Activated CD4-positive, alpha-beta T cell treated with anti-CD3 and anti-CD28 coated beads, Interleukin-2, Interleukin-6, amounts not matched to agents 100 ng/mL and 50 ng/mL, durations not matched to agents 16 hours and 8 hours (primary cell): ENCODE measurements at places on chromosomes 12 and 14.
A peak's percentile ranks its signal among the peaks of the same experiment; 100 is the strongest.

- no peak for DNase-seq
These were observed 4.0 kb downstream of the NANOG start for GRCh38 chr12:7793211-7793610.

GRCh38 chr14:66831173-66831572 lies 323.2 kb downstream of the GPHN start:
- no peak for DNase-seq

DNA sequence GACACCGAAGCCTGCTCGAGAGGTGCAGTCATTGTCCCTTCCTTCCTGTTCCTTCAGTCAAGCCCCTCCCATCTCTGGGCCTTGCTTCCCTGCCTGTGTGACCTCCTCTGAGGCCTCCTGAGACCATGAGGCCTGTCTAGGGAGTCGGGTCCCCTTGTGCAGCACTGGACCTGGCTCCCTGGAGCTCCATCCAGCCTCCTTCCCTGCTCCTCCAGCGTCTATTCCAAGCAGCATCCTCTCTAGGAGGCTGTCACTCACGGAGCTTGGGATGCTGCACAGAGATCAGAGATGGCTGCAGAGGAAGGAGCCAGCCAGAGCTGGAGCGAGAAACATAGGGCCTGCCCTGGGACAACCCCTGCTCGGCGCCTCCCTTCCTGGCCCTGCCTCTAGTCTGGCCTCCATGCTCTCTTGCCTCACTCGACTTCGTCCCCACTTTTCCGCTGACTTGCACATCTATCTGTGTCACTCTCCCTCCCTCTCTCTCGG lies 142.7 kb downstream of the BCL11B start:
- no peak for DNase-seq

DNA sequence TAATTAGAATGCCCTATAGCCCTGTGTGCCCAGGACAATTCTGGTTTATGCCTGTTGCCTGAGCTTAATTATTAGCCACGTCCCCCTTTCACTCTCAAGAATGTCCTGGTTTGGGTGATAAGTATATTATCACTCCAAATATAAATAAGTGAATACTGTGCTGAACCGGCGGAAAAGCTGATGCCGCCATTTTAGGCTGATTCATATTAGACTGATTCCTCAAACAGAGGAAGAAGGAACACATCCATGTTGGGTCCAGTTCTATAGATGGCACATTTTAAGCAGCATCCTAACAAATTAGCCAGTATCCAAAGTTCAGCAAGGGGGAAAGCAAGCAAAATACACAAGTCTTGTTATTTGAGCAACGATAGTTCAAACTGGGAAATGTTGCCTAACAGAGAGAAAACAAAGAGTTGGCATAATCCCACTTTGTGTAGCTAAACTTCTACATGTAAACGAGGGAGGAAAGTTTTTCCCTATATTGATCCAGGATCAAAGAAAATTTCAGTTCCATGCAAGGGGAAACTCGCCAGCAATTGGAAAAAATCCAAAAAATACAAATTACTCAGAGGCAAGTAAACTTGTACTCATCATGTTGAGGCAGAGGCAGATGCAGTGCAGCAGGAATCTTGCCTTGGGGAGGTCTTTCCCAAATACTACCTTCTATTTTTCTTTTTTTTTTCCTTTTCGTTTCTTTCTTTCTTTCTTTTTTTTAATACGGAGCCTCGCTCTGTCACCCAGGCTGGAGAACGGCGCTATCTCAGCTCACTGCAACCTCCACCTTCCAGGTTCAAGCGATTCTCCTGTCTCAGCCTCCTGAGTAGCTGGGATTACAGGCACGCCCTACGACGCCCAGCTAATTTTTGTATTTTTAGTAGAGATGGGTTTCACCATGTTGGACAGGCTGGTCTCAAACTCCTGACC lies 96.2 kb downstream of the ITPR2 start:
- DNase-seq: no peak

- DNase-seq: no peak
These were observed 22.1 kb upstream of the CEP83 start for GRCh38 chr12:94481734-94482133.

DNA sequence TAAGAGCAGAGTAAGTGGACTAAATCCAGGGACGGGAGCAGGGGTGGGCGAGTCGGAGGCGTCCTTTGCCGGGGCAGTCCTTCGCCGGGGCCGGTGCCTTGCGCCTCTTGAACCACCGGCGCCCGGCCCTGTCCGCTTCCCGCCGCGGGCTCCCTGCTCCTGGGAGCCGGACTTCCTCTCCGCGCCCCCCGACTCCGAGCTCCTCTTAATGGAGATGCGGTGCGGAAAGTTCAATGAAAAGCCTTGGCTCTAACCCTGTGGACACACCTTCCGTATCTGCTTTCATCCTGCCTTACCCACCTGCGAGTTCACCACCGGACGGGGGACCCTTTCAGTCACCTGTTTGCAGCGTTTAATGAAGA lies 412 bp downstream of the FGFR1OP2 start:
- DNase-seq: peak; percentile 21

DNA sequence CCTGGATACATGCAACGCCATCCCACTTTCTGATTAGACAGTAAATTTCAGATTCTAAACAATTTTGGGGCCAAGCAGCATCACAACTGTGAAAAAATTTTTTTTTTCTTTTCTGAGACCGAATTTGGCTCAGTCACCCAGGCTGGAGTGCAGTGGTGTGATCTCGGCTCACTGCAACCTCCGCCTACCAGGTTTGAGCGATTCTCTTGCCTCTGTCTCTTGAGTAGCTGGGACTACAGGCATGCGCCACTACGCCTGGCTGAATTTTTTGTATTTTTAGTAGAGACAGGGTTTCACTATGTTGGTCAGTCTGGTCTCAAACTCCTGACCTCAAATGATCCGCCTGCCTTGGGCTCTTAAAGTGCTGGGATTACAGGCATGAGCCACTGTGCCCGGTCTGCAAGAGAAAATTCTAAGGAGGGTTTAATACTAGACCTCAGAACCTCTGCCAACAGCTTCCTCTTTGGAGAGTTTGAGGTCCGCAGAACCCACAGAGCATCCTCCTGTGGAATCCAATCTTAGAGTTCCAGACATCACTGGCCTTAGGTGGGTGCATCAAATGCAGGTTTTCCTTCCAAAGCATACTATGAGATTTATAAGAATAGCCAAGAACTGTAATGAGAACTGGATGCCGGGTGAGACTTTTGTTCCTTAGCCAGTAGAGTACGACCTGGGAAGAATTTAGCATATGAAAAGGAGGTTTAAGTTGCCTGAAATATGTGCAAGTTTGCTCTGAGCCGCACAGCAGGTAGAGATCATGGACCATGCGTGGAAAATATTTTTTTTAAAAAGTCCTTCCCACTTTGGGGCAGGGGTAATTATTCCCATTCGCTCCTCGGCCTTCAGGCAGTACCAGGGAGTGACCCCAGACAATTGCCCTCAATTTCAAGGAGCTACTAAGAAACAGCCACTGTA lies 7.8 kb upstream of the PHC1 start:
- DNase-seq: no peak

DNA sequence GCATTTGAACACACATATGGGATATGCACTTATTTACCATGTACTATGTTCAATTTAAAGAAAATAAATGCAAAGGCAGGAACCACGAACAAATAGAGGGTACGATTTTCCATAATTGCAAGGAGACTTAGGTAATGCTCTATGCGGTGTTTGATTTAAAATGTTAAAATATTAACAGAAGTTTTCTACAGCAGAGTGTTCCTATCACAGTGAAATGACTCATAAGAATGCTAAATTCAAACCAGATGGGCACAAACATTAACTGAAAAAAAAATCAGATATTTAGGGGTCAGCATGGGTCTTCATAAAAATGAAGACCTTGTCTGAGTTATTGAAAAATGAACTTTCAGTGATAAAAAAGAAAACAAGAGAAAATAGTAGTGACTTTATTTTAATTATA lies 65.4 kb downstream of the LLPH start:
- no peak for DNase-seq

GRCh38 chr12:24709216-24709615 lies 239.7 kb downstream of the BCAT1 start:
- DNase-seq: peak; percentile 71

GRCh38 chr12:76679778-76680177 lies 84.1 kb upstream of the ZDHHC17 start:
- DNase-seq: no peak

GRCh38 chr14:104732355-104732804 lies 8.4 kb downstream of the ADSS1 start:
- DNase-seq: no peak

- DNase-seq: no peak
These were observed 81.7 kb downstream of the PRKAB1 start for GRCh38 chr12:119749666-119750065.

DNA sequence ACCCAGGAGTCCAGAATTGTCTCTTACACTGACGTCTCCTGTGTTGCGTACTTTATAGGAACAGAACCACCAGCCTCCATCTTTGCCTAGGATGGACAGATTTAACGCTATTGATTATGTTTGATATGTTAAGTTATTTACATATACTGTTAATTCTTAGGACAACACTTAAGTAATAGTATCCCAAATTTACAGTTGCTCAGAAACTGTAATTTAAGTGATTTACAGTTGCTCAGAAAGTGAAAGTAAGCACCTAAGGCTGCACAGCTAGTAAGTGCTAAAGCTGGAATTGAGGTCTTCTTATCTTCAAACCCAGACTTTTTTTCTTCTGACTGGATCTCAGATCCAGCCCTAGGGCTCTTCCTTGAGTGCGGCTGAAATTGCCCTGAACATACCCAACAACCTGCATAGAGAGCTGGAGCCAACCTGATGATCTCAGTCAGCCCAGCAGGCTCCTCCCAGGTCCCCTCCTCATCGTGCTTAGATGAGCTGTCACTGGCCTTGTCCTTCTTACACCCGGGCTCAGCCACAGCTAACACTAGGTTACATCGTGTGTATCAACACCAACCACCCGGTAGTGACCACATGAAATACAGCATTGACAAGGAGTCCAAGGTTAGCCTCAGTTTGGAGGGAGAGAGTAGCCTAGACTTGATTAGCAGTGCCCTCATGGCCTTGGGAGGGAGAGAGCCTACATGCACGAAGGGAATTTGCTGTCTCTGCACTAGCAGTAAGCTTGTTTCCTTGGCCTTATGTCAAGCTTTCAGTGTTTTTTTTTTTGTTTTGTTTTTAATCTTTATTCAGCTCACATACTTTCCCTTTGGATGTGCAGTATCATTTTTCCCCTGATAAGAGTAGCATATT lies 111.1 kb upstream of the ARHGAP5 start:
- no peak for DNase-seq

GRCh38 chr14:96445844-96446710 lies 54.1 kb downstream of the AK7 start:
- DNase-seq: no peak

- no peak for DNase-seq
These were observed 4.5 kb downstream of the LHX5 start for GRCh38 chr12:113467142-113467501.

DNA sequence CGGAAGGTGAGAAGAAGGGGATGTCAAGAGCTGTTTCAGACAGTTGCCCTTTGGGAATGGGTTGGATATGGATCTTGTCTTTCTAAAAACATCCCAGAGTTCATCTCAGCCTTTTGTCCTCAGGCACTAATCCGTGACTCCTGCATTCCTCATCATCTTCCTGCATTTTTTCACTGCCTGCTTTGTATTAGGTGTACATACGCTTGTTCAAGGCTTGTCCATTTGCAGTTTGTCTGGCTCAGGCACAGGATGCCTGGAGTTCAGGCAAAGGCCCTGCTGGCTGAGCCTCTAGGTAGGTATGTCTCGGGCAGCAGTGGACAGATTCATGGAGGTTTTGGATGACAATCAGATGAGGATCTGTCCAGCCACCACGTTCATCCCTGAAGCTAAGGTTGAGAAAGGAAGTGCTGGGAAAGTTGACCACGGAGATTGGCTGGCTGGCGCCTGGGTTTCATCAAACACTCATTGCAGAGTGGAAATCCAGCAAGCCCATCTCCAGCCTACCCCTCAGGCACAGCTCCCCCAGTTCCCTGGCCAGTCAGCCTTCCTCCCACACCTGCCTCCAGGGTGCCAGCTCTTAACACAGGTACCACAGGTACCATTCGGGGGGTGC lies 12.4 kb upstream of the TMEM106C start:
- DNase-seq: no peak

GRCh38 chr14:94115058-94115591 lies 4.6 kb downstream of the IFI27 start:
- no peak for DNase-seq

- DNase-seq: no peak
These were observed 93.8 kb downstream of the NDUFA12 start for GRCh38 chr12:94909663-94910062.

DNA sequence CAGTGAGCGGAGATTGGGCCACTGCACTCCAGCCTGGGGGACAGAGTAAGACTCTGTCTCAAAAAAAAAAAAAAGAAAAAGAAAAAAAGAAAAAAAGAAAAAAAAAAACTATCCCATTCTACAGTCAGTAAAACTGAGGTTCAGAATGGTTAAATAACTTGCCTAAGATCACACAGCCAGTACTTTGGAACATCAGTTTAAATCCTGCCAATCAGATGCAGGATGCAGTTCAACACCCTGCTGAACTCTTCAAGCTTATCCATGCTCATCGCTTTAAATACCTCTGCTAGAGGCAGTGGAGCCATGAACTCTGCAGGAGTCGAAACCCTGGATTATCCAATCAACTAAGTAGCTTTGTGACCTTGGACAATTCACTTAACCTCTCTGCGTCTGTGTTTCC lies 3.4 kb downstream of the ZNF385A start:
- DNase-seq: no peak

DNA sequence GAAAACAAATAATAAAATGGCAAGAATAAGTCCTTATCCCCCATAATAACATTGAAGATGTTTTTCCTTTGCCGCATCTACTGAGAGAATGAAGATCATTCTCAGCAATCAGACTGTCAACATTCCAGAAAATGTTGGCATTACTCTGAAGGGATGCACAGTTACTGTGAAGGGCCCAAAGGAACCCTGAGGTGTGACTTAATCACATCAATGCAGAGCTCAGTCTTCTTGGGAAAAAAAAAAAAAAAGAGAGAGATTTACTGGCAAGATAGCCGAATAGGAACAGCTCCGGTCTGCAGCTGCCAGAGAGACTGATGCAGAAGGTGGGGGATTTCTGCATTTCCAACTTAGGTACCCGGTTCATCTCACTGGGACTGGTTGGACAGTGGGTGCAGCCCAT lies 41.3 kb upstream of the OR6J1 start:
- no peak for DNase-seq

DNA sequence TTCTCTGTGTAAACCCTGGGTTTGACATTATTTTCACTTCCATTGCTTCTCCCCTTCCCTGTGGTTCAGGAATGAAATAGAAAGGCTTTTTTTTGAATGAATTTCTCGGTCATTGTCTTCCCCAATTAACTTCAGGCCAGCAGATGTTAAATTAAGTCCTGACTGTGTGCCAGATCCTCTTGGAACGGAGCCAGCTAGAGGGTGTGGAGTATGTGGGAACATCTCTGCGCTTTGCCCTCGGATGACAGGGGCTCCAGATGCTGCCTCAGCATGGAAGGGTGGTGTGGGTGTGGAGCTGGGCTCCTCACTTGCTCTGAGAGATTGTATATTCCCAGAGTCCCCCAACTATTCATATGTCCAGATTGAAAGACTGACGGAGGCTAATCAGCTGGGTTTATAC lies 13.1 kb downstream of the KRT85 start:
- no peak for DNase-seq
